ENCODE measurements at places on chromosomes 2 and 18.

DNA sequence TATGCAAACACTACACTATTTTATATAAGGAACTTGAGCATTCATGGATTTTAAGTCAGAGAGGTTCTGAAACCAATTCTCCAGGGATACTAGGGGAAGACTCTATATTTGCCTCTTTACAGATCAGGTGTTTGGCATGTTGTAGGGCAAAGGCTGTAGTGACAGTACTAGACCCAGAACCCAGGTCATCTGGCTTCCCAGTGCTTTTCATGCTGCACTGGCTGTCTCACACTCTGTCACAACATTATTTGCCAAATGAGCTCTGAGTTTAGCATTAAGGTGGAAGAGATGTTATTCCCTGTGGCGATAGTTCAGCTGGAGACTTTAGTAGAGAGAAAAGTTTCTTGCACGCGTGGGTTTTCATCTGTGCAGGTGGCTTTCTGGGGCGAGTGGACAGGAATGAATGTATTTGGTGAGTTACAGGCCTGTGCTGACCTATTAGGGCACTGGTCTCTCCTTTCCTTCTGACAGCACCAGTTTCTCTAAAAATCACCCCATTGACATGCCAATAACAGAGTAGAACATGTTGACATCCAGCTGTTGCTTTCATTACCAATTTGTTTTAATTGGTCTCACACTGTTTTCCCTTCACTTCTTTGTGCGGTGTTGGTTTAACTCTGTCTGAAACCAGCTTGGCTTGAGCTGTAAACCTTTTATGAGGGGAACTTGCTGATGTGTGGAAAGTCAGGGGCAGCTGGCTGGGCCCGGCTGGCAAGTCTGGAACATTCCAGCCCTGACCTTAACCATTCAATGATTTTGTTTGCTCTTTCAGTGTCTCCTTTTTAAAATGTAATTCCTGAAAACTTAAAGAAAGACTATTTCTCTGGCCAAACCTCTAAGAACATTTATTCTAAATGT, 643.0 kb upstream of the FAM98A start:
- no peak for DNase-seq

DNA sequence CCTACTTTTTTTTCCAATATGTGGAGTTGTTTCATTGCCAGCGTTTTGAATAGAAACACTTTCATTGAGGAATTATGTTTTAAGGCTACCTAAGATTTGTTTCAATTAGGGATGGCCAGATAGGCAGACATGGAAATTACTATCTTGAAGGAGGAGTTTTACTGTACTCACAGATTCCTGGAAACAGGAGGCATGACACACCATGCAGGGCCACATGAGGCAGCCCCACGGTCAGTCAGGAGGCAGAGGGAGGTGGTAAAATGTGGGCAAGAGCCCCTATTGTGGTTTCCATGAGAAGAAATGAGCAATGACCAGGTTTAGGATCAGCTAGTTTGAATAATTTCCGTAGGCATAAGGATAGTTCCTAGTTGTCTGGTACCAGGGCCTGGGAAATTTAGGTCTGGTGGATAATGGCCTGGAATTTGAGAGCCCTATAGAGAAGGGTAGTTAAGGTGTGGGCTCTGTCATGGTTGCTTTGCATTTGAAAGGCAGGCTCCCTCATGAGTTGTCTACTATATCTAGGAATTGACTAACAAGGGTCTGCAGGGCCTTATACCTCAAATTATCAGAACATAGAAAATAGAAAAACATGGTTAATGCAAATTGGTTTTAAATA, 360.0 kb upstream of the KCNJ3 start:
- DNase-seq, result no peak

DNA sequence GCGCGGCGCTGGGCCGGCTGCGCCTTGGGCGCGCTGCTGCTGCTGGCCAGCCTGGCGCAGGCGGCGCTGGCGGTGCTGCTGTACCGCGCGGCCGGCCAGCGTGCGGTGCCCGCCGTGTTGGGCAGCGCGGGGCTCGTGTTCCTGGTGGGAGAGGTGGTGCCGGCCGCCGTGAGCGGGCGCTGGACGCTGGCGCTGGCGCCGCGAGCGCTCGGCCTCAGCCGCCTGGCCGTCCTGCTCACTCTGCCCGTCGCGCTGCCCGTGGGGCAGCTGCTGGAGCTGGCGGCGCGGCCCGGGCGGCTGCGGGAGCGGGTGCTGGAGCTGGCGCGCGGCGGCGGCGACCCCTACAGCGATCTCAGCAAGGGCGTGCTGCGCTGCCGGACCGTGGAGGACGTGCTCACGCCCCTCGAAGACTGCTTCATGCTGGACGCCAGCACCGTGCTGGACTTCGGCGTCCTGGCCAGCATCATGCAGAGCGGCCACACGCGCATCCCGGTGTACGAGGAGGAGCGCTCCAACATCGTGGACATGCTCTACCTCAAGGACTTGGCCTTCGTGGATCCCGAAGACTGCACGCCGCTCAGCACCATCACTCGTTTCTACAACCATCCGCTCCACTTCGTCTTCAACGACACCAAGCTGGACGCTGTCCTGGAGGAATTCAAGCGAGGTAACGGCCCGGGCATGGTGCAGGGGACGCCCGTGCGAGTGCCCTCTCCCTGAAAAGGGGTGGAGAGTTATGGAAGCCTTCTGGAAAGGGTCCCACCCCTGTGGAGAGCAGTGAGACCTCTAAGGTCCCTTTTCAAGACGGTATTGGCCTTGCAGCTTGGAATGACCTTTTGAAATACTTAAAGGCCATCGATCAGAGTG, 1.0 kb downstream of the CNNM3 start:
- DNase-seq, result peak; percentile 24

- peak; percentile 70 for DNase-seq
Measured at GRCh38 chr18:45008694-45009413, 328.2 kb downstream of the SETBP1 start.

DNA sequence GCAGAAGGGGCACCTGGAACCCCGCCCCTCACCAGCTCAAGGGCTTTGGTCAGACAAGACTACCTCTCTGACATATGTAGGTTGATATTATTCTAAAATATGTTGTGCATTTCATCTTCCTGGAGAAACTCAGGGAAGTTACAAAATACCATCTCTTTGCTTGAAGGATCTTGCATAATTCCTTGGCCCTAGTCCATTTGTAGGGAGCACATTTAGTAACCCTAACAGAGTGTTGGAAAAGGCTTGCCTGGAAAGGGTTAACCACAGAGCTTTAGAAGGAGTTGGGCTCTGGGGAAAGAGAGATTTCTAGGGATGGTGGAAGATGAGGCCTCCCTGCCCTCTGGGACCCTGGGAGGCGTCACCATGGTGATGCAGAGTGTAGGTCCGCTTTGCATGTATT, 143.0 kb upstream of the SLC1A4 start:
- DNase-seq, result no peak

- no peak for DNase-seq
Measured at GRCh38 chr2:236969767-236970655, 115.7 kb upstream of the COPS8 start.

DNA sequence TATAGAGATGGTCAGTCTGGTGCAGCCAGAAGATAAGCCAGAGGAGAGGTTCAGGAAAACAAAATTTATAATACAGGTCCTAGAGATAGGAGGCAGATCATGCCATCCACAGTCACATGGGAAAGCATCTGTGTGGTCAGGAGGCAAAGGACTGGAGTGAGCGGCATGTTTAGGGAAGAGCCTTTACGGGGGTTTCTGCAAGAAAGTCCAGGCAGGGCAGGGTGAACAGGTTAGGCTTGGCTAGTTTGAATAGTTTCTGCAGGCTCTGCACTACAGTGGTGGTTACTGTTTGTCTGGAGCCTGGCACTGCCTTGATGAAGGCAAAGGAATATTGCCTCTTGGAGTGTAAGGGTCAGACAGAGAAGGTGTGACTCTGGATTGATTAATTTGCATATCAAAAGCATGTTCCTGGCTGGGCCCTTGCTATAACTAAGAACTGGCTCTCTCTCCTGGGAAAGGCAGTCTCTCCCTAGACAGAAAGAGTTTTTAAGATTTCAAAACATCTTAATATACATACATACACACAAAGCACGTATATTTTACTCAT, 1034.7 kb upstream of the CHAC2 start:
- DNase-seq, result no peak

DNA sequence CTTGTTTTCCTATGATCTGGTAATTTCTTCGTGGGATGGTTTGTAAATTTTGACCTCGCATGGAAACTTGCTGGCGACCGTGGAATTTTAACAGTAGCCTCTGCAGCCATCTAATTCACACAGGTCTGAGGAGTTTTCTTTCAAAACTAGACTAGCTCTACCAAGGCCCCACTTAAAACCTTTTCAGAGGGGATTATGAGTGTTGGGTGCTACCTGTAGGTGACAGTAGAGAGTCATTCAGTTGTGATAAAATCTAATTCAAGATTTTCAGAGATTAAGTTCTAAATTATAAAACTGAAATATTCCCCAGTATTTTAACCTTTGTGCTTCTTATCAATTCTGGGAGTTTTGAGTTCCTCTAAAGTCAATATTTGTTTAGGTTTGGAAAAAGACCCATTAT, 31.0 kb downstream of the THSD7B start:
- DNase-seq, result no peak

DNA sequence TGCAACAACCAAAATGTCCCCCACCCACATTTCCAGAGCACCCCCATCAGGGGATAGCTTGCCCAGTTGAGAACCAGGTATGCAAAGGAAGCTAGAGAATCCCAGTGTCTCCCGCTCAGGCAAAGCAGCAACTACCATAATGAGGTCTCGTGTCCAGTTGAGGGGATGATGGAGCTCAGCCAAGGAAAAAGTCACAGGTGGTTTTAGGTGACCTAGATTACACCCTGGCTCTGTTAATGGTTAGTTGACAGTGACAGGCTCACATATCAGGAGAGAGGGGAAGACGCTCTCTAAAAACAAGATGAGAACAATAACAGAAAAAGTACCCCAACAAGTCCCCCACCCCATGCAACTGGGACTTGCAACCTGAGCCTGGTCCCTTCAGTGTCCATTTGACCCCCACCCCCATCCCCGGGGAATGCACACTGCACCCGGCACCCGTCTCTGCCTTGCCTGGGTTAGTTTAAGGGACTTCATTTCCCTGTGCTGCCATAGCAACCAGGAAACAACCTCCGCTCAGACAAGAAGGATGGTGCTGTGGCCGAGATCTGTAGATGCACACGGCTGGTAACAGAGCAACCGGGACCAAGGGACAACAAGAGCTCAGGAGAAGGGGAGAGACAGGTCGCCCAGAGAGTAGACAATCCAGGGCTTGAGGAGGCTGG, at the start of gene KIAA2012:
Gene KIAA2012 (plus strand): TSS at position 519 of the 665 bp plus-strand sequence. CDS start 373 bp downstream, outside the sequence.
- DNase-seq, result peak; percentile 78

DNA sequence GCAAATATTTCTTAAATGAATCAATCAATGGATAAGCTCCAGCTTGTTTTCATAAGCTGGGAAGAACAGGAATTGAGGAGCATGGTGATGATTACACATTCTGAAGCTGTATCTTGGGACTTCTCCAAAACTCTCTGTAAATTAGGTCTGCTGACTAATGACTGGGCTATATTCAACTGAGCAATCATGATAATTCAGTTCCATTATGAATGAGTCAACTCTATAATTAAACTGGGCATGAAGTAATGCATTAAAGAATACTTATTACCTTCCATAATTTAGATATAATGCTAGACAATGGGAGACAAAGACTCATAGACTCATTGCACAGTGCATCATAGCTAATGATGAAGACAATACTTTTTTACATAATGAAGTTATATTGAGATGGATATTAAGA, 207.4 kb downstream of the CBLN2 start:
- DNase-seq, result no peak

GRCh38 chr2:132279344-132279743, 117.6 kb upstream of the ANKRD30BL start:
- no peak for DNase-seq

GRCh38 chr2:197460649-197461048, 7.3 kb downstream of the COQ10B start:
- no peak for DNase-seq

DNA sequence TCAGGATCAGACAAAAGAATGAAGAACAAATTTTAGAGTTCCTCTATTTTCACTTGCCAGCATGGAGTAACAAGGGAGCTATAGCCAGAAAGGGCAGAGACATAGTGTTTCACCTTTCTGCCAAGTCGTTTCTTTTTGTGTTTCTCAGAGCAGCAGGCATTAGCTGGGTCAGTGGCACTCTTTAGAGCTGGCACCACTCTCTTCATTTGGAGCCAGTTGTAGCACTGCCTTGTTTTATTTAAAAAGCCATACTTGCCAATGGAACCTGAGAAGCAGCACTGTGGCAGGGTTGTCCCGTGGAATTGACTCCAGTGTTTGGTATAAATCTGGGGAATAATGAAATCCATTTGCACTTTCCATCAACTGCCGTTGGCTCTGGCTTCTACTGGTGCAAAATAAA, 64.0 kb downstream of the LRRTM4 start:
- DNase-seq, result peak; percentile 19

- no peak for DNase-seq
Measured at GRCh38 chr2:2828774-2829368, 497.8 kb upstream of the MYT1L start.

DNA sequence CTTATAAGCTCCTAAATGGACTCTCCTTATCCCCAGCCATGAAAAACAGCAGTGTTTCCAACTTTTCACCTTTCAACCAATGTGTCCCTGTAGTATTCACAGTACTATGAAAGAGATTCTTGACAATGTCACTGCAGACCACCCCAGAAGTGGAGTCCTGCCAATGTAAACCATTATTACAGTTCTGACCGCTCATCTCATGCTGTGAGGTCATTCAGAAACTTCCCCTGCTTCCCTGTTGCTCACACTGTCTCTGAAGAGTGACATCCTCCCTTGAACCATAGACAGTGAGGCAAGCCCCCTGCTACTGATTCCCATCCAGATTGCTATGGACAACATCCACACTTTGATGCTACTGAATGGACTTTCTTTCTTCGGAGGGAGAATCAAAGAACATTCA, 1523.7 kb upstream of the ACVR2A start:
- DNase-seq, result peak; percentile 16

GRCh38 chr2:70983506-70984227, 5.2 kb downstream of the ANKRD53 start:
- DNase-seq, result no peak

DNA sequence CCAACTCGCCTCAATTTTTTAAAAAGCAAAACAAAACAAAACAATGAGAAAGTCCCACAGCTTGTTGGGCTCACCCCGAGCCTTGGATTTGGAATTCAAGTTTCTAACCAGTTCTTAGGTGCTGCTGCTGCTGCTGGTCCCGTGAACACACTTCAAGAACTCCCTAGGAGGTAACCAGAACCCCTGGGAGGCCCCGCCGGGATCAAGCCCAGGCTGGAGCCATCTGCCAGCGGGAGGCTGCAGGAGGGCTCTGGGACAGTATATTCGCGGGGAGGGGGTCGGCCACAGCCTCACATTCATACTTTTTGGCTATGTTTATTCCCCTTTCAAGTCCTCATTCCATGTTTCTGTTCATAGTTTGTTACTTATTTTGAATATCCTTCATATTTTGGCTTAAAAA, 223.4 kb downstream of the TFCP2L1 start:
- DNase-seq, result no peak

- no peak for DNase-seq
Measured at GRCh38 chr18:11290786-11291185, 141.4 kb upstream of the PIEZO2 start.

All from cerebellar cortex (tissue), 1 donor.